ENCODE measurements at places on chromosomes 16 and 17.

GRCh38 chr16:56247808-56248207 lies 56.5 kb downstream of the GNAO1 start:
- DNase-seq: no peak

- no peak for DNase-seq
Observed at GRCh38 chr17:49021768-49022103, 24.6 kb downstream of the IGF2BP1 start.

- peak; percentile 77 for DNase-seq
Observed at GRCh38 chr16:67184995-67185650, 1.4 kb upstream of the MATCAP1 start.

DNA sequence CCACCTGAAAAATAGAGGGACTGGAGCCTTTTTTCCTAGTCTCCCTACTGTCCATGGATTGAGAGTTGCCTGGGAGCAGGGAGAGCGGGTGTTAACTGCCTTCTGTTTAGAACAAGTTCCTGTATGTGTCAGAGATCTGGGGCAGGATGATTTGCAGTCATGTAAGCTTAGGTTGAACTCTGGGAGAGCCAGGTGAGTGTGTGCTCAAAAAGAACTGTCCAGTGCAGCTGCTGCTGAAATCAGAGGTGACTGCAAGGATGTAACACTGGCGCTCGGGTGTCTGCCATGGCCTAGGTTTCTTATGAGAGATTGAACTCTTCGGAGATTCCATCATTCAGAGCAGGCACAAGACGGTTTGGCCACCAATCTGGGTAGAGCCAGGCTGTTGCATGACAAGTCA lies 432.5 kb downstream of the CDH13 start:
- DNase-seq: no peak

- DNase-seq: no peak
Observed at GRCh38 chr16:25910971-25911370, 219.2 kb downstream of the HS3ST4 start.

- DNase-seq: no peak
Observed at GRCh38 chr16:15739950-15740349, 89.9 kb downstream of the NDE1 start.

GRCh38 chr17:15220785-15221184 lies 44.3 kb downstream of the PMP22 start:
- DNase-seq: peak; percentile 13

GRCh38 chr16:2816751-2817339 lies at the start of gene PRSS21:
Gene PRSS21, plus strand, starts transcription at chr16:2817237. Its CDS starts 32 bp downstream, at chr16:2817269.
- DNase-seq: no peak

- DNase-seq: no peak
Observed at GRCh38 chr17:1754430-1755112, 7.3 kb upstream of the SERPINF1 start.

DNA sequence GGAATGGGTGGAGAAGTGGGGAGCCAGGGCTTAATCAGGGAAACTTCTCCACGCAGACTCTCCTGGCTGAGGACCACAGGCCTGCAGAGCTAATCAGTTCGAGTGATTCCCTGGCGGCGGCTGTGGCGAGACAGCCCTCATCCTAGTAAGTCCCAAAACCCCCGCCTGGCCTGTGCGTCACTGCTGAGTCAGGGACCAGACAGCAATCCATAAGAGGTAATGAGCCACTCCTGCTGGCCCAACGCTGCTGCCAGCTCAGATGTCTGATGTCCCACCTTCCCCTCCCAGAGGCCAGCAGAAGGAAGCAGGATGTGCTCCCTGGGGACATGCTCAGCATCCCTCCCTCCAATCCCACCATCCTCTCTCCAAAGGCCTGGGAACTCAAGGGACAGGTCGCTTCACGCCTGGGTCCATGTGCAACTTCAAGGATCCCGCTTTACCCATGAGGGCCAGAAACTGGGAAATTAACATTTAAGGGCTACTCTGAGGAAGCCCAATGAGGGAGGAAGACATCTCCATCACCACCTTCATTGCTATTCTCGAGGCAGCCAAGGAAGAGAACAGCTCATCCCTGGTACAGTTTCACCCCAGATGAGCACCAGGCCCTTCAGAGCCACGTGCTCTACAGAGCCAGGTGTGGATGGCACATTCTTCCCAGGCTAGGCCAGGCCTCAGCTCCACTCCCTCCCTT lies 7.9 kb downstream of the ACLY start:
- peak; percentile 95 for DNase-seq

DNA sequence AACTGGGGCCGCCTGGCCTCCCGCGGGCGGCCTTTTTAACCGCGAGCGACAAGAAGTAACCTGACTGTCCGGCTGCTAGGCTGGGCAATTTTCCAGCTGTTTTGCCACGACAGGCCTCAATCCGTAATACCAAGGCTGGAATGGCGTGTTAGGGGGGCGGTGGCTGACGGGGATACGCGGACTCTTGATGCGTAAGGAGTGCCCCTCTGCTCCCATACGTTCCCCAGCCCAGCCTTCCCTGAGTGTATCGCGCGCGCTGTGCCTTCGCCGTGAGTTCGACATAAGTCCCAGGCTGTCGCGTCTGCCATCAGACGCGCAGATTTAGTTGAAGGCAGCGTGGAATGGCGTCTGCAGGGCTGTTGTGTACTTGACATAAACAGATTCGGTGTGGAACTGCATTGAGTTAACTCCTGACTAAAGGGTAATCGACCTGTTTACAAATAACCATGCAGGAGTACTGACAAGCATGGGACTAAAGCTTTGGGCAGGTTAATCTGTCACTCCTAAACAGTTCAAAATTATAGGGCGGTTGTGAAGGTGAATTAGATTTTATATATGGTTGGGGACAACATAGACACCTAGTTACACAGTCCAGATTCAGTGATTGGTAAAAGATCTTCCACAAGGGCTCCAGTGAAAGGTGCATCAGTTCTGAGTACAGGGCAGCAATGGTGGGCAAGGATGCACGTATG lies 16.6 kb upstream of the ERN1 start:
- no peak for DNase-seq

DNA sequence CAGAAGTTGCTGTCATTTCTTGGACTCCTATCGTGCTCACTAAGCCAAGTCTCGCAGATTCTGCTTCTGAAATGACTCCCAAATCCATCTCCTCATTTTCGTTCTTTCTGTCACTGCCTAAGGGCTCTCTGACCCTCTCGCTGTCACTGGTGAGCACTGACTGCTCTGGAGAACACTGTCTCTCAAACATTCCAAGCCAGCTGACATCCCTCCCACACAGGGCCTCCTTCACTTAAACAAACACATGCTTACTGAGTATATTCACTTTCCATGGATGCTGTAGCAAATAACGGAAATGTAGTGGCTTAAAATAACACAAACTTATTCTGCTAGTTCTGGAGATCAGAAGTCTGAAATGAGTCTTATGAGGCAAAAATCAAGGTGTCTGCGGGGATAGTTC lies 18.8 kb downstream of the CACNG1 start:
- DNase-seq: no peak

DNA sequence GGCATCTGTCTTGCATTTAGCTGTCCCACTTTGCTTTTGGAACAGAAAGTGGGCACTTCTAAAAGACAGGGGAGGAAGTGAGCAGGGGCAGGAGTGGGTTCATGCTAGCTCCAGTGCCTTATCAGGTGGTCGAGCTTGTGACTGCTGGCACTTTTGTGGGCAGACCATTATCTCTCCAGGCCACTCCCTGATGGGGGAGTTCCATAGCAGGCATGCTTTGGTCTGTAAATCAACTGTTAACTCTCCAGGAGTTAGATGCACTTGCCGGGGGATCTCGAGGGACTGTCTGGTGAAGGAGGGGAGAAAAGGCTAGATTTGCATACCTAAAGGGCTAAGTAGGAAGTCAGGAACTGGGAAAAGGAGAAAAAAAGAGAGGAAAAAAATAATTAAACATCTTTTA lies 9.3 kb upstream of the CARD14 start:
- no peak for DNase-seq

GRCh38 chr16:48131201-48131935 lies 24.4 kb downstream of the ABCC12 start:
- no peak for DNase-seq

DNA sequence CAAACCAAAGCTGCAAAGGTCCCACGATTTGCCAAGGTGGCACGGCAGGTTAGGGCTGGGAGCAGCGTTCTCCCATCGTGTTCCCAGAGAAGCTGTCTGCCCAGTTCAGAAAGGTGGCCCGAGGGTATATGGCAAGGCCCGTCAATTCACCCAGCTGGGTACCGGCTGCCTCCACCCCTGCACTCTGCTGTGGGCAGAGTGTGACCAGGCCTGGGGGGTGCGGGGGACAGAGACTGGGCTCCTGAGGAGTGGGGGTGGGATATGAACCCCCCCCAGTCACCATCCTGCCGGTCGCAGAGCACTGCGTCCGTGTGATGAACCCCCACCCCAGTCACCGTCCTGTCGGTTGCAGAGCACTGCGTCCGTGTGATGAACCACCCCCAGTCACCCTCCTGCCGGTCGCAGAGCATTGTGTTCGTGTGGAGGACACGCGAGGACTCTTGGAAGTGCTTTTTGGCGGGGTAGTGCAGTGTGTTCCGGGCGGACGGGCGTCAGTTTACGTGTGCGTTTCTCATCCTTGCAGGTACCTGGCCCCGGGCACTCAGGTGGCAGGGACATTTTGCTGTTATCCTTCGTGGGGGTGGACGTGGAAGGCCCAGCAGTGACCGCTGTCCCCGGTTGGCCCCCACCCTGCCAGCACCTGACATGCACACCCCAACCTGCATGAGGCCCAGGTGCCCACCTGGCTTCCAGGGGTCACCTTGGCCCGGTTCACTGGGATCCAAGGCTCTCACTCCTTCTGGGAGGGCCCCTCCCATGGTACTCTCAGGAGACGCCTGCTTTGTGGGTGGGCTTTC lies 2.7 kb upstream of the FASN start:
- DNase-seq: no peak

GRCh38 chr16:6993544-6993943 lies 339.1 kb upstream of the RBFOX1 start:
- no peak for DNase-seq

DNA sequence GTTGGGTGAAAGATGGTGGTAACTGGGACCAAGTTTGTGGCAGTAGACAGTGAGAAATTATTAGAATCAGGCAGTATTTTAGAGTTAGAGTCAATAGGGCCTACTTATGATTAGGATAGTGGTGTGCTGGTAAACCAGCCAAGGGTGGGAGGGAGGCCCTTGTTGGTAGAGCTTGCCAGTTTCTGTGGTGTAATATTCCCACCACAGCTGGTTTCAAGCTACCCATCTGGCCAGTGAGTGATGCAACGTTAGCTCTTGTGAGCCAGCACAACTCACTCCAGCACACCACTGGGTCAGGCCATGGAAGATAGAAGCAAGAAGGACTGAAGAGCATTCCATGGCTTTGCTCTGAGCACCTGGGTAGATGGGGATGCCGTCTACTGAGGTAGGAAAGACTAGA lies 34.9 kb downstream of the GNAO1 start:
- no peak for DNase-seq

DNA sequence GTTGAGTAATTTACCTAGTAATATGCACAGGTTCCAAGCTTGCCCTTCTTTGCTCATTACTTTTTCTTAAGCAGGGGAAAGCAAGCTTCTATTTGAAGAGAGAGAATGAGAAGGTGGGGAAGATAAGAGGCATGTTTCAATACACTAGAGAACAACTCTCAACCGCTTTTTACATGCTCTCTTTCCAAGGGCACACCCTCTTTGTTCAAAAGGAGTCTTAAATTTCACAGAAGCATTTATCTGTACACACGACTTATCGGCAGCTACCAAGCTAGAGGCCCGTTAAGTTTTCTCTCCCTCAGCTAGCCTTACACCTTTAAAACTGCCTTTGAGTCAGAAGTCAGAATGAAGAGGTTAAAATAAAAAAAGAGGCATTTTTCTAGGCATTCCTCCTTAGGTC lies 79.6 kb downstream of the STH start:
- no peak for DNase-seq

DNA sequence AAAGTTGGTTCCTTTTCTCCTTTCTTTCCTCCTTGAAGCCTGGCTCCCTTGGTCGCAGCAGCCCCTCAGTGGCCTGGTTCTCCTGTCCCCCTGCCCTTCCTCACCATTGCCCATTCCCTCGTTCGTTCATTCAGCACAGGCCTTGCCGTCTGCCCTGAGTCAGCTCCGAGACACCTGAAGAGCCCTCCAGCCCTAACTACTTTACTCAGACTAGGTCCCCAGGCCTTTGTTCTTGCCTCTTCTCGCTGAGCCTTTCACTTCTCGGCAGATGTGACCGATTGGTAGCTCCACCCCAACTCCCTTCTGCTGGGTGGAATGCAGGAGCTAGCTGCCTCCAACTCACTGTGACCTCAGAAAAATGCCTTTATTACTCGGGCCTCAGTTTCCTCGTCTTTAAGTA lies 7.0 kb upstream of the ADAM11 start:
- DNase-seq: no peak

DNA sequence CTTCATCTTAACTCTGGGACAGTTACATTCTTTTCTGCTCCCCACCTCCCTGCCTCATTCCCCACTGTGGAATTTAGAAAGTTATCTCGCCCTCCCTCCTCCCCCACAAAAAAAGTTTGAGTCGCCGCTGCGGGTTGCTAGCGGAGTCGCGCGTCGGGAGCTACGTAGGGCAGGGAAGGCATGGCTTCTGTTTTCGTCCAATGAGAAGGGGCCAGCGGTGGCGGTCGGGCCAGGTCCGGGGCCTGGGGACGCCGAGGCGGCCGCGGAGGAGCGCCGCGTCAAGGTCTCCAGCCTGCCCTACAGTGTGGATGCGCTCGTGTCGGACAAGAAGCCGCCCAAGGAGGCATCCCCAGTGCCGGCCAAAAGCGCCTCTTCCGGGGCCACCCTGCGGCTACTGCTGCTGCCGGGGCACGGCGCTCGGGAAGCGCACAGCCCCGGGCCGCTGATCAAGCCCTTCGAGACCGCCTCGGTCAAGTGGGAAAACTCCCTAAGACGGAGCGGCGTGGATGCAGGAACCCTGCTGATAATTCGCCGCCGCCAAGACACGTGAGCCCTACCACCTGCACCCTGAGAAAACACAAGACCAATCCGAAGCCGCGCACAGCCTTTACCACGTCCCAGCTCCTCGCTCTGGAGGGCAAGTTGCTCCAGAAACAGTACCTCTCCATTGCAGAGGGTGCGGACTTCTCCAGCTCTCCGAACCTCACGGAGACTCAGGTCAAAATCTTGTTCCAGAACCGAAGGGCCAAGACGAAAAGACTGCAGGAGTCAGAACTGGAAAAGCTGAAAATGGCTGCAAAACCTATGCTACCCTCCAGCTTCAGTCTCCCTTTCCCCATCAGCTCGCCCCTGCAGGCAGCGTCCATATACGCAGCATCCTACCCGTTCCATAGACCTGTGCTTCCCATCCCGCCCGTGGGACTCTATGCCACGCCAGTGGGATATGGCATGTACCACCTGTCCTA lies 8.9 kb downstream of the OR4D1 start:
- no peak for DNase-seq

DNA sequence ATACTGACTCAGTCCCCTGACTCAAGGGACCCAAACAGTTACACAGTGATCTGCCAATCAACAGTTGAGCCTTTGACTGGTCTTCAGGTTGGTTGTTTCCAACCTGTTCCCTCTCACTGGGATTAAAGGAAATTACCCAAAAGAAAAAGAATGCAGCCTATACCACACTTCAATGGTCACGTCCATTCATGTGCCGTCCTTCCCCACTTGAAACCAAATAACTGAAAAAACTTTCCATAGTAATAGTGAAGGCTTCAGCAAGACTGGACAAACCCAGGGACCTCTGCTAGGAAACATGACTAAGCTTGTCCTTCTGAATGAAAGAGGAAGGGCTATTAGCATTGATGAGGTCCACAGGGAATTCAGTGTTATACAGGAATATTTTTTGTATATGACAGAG lies 30.6 kb downstream of the MRPS23 start:
- DNase-seq: no peak

- DNase-seq: no peak
Observed at GRCh38 chr17:29140631-29141513, 39.3 kb downstream of the MYO18A start.
